ENCODE measurements at places on chromosomes 2 and 18. TPM values are rescaled to one million over a fixed set of nuclear protein-coding genes. Genes with fewer than 3 reads are reported as not detected.

TRABD2A gene
- total RNA-seq: 8.1 TPM

CXCR4 gene
- 227 TPM for total RNA-seq

SGPP2 gene
- total RNA-seq: 2.0 TPM

DPP4 gene
- 13.1 TPM for total RNA-seq

DNA sequence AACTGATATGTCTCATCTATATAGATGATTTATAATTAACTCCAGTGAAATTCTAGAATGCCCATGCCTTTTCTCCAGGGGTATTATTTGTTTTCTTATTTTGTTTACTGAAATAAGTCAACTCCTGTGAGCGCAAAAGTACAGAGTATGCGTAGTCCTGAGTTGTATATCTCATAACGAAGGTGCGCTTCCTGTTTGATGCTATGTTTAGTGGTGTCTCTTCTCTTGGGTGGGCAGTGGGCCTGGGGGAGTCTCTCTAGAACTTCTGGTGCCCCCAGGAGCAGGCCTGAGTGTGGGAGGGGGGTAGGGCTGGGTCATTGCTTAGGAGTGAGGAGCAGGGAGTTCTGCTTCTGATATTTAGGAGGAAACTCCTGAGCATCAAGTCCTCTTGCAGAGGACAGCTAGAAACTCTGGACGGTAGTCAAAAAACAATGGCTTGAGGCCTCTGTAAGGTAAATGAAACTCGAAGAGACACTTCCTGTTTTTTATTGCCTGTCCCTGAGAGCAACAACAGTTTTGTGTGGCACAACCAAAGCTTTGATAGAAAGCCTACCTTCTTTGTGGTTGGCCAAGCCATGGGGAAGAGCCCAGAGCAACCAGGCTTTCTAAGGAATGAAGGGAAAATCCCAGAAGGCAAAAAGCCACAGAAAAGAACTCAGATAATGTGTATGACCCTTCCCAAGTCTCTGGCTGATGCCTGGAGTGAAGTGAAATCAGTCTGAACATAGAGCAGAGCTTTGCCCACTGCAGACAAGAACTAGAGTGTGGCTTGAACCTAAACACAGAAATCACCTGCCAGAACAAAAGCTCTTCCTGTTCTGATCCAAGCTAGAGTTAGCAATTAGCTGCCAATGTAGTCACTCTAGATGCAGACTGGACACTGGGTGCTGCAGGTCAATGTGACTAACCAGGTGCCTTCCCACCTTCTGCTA lies 8.5 kb upstream of the SP140L start:
- peak; percentile 72 for DNase-seq
- no peaks in the 10 kb centered on the region for H3K27me3 ChIP-seq
- no peaks in the 10 kb centered on the region for H3K36me3 ChIP-seq
- H3K4me3 ChIP-seq: no peak overlapping the region

All from spleen (tissue), 13 donors.